Melanocyte of skin (primary cell): ENCODE measurements at places on chromosomes 13 and 19. TPM values are rescaled to one million over a fixed set of nuclear protein-coding genes. Genes with fewer than 3 reads are reported as not detected.

Gene ENOX1
- 1.7 and 8.0 TPM in 2 replicates for total RNA-seq

Gene GPR12
- not detected in 2 replicates for total RNA-seq

Gene BTBD2
- total RNA-seq, result 54.0 and 74.5 TPM in 2 replicates

Gene ZNF180
- total RNA-seq, result 6.9 TPM in 2 replicates

Gene CD37
- total RNA-seq, result not detected in 2 replicates

Gene THSD8
- not detected in 2 replicates for total RNA-seq

Gene SIGLEC9
- total RNA-seq, result not detected in 2 replicates
